ENCODE measurements at places on chromosomes 16 and 17.

DNA sequence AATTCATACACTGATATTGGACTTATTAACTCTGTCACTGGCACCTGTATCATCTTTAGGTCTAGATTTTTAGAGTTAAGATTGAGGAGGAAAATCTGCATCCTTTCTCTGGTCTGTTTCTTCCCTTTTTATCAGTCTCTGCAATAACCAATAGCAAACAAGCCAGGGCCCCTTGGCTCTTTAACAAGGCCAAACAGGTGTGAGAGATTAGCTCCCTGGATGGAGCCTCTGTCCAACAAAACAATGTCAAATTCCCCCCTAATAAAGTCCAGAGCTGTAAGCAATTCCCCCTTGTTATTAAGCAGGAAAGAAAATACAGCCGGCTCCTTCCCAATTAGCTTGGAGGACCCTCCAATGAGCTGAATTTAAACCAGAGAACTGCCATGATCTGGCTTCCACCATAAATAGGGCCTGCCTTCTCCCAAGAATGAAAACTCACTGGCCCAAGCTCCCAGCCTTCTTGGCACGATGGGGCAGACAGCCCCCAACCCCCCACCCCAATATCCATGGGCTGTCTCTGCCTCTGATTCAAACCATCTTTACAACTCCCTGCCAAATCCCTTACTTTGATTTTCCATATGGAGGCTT is 56.1 kb upstream of the SOX9 start:
- no peaks in the 10 kb centered on the region for H3K36me3 ChIP-seq
- H3K27ac ChIP-seq = no peak overlapping the region
- no peaks in the 10 kb centered on the region for H3K27me3 ChIP-seq
- H3K4me3 ChIP-seq = no peak overlapping the region
- no peaks in the 10 kb centered on the region for H3K4me1 ChIP-seq

GRCh38 chr17:72761431-72761830 is 331.1 kb downstream of the SLC39A11 start:
- H3K36me3 ChIP-seq = peaks cover 6% of the 10 kb centered on the region
- no peak overlapping the region for H3K4me3 ChIP-seq
- H3K4me1 ChIP-seq = no peaks in the 10 kb centered on the region
- no peaks in the 10 kb centered on the region for H3K27me3 ChIP-seq
- no peak for DNase-seq

GRCh38 chr16:83954577-83955016 is 1.6 kb downstream of the OSGIN1 start:
- H3K4me1 ChIP-seq = peaks cover 7% of the 10 kb centered on the region
- H3K27me3 ChIP-seq = peaks cover 6% of the 10 kb centered on the region
- no peak for DNase-seq

GRCh38 chr17:31802502-31802901 is 56.5 kb downstream of the COPRS start:
- no peak overlapping the region for H3K4me3 ChIP-seq
- no peak overlapping the region for H3K27ac ChIP-seq
- peaks cover 9% of the 10 kb centered on the region for H3K4me1 ChIP-seq
- H3K36me3 ChIP-seq = no peaks in the 10 kb centered on the region
- H3K27me3 ChIP-seq = peaks cover 1% of the 10 kb centered on the region

- peaks cover 60% of the 10 kb centered on the region for H3K4me1 ChIP-seq
- H3K27ac ChIP-seq = no peak overlapping the region
- H3K27me3 ChIP-seq = no peaks in the 10 kb centered on the region
These were observed 3.1 kb upstream of the NFATC3 start for GRCh38 chr16:68081861-68082628.

DNA sequence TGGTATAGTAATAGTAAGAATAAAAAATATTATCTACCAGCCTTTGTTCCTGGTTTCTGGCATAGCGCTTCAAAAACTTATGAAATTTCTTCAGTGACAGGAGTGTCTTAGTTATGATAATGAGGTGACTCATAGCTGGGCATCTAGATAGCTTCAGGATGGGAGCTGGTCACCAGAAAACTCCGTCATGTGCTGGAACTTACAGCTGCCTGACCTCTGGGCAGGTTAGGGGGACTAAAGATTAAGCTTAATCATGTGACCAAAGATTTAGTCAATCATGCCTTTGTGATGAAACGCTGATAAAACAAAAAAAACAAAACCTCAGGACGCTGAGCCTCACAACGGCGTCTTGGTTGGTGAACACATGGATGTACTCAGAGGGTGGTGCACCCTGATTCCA is 154.2 kb downstream of the MYO1D start:
- H3K27me3 ChIP-seq = no peaks in the 10 kb centered on the region
- H3K36me3 ChIP-seq = peaks cover 27% of the 10 kb centered on the region
- H3K27ac ChIP-seq = no peak overlapping the region
- no peak for DNase-seq

DNA sequence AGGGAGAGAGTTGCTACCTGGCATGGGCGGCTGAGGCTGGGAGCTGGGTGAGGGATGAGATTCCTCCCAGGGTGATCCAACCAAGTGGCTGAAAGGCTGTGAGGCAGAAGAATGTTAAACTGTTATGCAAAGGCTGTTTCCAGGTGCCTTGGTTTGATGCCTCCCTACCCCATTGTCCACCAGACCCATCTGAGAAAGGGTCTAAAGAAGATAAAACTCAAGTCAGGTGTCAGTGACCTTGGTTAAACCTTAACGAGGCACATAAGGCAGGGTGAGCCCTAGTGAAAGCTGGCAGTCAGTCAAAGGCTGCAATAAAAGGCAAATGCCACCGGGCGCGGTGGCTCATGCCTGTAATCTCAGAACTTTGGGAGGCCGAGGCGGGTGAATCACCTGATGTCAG is 23.8 kb downstream of the LDHD start:
- no peaks in the 10 kb centered on the region for H3K27me3 ChIP-seq
- H3K36me3 ChIP-seq = no peaks in the 10 kb centered on the region
- DNase-seq = no peak
- no peaks in the 10 kb centered on the region for H3K4me1 ChIP-seq
- no peak overlapping the region for H3K27ac ChIP-seq
- H3K4me3 ChIP-seq = no peak overlapping the region

- H3K27me3 ChIP-seq = peaks cover 13% of the 10 kb centered on the region
- no peak overlapping the region for H3K4me3 ChIP-seq
- no peak for DNase-seq
- peaks cover 2% of the 10 kb centered on the region for H3K4me1 ChIP-seq
- H3K27ac ChIP-seq = peak overlapping the region; percentile 47
These were observed 808 bp upstream of the BAHCC1 start for GRCh38 chr17:81394377-81394920.
